ENCODE measurements at places on chromosomes 1 and 21.

GRCh38 chr1:228211531-228212414, 3.9 kb downstream of the OBSCN start:
- DNase-seq, result no peak

GRCh38 chr1:77218477-77219165, 609 bp downstream of the PIGK start:
- DNase-seq, result no peak

DNA sequence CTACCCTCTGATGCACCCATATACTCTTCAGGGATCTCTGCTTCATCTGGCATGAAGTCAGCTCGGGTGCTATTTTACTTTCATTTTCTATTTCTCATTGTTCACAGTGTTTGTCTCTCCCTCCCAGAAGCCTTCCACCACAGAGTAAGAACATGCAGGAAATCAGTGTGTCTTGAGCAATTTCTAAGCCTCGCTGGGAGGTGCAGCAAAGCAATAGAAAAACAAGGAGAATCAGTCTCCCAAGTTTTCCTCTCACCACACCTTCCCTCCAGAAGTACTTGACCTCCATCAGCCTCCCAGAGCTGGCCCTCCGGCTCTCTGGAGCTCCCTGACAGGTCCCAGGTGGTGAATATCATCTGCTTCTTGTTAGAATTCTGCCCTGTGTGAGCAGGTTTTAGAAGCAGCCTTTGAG, 594.7 kb upstream of the CAMK1G start:
- no peak for DNase-seq

- no peak for DNase-seq
Measured at GRCh38 chr1:31659889-31660288, 15.2 kb upstream of the PEF1 start.

DNA sequence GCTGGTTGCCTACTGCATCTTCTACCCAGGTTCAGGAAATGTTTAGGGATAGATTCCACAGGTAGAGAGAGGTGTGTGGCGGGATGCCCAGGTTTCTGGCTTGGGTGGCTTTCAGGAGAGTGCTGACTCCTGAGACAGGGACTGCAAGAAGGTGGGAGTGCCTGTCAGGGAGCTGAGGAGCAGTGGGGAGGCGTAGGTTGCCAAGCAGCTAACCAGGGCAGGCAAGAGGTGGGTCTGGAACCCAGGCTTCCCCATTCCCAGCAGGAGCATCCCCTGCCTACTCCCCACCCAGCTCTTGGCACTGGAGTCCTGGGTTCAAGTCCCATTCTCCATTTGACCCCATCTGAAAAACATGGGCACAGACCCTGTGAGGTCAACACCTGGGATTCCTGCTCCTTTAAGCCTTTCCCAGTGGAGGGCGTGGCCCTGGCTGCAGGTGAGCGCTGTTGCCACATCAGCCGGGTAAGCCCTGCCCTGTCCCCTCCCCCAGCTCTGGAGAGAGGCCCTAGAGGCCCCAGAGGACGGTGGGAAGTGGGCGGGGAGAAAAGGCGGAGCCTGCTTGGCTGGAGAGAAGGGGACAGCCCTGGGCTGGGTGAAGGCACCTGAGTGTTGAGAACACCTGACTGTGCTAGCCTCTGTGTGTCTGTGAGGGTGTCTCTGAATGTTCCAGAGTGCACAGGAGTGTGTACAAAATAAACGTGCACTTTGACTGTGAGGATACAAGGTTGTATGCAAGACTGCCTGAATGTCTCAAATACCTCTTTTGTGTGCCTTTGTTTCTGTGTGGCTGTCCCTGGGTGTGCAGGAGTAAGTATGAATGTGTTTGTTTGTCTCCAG, 14.0 kb upstream of the SYNC start:
- no peak for DNase-seq

DNA sequence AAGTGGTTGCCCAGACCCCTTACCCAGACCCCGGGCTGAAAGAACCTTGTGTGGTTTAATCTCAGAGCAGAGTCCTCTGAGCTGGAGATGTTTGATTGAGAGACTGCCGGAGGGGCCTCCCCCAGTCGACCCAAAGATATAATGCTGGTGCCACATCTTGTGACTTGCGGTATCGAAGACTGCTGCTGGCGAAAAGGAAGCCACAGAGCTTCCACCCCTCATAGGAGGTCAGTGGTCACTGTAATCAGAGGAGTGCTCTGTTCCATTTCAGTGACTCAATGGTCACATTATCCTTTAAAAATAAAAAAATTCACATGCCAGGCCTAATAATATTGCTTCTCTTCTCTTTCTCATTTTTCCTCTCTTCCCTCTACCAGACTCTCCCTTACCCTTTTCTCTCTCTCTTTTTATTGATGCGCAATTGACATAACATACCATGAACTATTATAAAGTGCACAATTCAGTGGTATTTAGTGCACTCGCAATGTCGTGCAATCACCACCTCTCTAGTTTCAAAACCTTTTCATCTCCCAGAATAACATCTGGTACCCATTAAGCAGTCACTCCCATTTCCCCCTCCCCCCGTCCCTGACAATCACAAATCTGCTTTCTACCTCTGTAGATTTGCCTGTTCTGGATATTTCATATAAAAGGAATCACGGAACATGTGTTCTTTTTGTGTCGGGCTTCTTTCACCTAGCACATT, 52.6 kb upstream of the LYST start:
- DNase-seq, result no peak

- no peak for DNase-seq
Measured at GRCh38 chr1:56429288-56429687, 150.1 kb downstream of the PLPP3 start.

DNA sequence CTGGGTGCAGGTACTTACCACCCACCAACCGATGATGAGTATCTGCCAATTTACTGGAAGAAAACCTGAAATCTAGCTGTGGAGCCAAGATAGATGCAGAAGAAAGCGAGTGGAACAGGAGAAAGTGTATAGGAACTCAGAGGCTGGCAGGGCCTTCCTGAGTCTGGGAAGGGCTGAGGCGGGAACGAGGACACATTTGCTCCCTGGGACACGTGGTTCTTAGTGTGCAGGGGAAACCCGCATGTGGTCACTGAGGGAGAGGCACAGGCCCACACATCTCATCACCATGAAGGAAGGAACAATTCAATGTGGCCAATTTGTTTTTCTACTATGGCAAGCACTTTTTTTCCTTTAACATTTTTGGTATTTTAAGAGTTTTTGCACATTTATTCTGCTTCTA, 8.2 kb downstream of the RYR2 start:
- DNase-seq, result no peak

DNA sequence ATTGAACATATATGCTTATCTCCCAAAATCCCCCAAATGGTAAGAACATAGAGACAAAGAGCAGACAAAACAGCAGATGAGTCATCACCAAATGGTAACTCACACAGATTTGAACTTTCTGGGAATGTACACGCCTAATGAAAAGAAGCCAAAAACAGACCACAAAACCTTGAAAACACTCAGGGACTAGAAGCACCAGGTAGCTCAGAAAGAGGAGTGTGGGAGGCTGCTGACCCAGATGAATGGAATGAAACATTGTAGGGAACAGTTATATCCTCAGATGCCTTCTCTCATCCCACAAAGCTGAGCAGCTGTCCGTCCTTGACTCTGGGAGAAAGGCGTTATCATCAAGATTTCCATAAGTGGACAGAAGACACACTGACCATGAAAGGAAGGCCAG, 307.0 kb upstream of the USP25 start:
- DNase-seq, result no peak

DNA sequence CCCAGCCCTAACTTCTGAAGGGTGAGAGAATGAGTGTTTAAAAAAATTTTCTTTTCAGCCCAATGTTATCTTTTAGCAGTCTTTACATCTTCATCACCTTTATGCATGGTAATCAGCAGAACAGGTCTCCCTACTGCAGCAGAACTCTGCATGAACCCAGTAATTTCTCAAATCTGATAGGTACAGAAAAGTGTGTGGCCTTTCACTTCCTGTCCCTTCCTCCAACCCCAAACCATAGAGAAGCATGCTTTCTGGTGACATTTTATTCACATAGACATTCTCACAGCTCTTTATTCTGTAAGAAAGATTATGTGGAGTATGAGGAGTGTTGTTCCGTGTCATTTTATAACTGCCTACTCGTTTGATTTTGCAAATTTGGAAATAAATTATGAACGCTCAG, 68.6 kb downstream of the RPAP2 start:
- no peak for DNase-seq

- DNase-seq, result no peak
Measured at GRCh38 chr1:245770156-245770555, 615.4 kb downstream of the KIF26B start.

GRCh38 chr1:31760471-31761470, 3.4 kb downstream of the ADGRB2 start:
- no peak for DNase-seq

GRCh38 chr1:110069404-110070281, 829 bp downstream of the ALX3 start:
- DNase-seq, result no peak

DNA sequence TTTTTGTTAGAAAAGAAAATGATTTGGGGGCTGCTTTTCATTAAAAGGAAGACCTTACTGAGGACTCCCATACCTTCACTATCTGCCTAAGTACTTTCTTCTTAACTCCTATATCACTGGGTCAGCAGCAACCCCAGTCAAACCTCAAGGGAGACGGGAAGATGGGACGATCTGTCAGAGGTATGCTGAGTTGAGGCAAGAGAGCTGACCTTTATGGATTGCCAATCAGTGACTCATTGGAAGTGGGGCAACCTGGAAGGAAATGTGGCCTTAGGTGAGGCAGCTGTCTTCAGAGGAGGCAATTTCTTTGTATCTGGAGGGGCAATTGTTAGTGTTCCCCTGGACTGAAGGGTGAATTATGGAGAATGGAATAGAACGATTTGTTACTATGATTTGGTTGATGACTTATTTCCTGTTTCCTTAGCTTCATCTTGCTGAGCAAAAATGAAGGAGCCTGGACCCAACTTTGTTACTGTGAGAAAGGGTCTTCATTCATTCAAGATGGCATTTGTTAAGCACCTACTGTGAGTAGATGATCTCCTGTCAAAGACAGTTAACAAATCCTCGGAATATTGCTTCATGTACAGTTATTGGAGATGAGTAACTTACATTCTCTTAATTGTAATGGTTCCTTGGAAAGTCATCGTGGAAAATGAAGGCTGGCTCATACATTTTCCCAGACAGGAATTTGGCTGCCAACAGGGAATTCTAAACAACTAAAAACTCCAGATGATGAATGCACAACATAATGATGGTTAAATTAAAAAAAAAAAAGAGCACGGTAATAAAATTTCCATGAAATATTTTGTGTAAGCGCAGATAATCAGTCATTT, 134.7 kb upstream of the KCNJ15 start:
- DNase-seq, result no peak

GRCh38 chr1:54016343-54017282, 1.4 kb downstream of the LDLRAD1 start:
- no peak for DNase-seq

- no peak for DNase-seq
Measured at GRCh38 chr1:25780318-25781129, 19.5 kb upstream of the SELENON start.

- no peak for DNase-seq
Measured at GRCh38 chr1:59986516-59987310, 60.1 kb upstream of the CYP2J2 start.

GRCh38 chr1:63189677-63190076, 132.7 kb upstream of the FOXD3 start:
- no peak for DNase-seq

GRCh38 chr1:21663248-21663950, 5.8 kb downstream of the RAP1GAP start:
- DNase-seq, result no peak

DNA sequence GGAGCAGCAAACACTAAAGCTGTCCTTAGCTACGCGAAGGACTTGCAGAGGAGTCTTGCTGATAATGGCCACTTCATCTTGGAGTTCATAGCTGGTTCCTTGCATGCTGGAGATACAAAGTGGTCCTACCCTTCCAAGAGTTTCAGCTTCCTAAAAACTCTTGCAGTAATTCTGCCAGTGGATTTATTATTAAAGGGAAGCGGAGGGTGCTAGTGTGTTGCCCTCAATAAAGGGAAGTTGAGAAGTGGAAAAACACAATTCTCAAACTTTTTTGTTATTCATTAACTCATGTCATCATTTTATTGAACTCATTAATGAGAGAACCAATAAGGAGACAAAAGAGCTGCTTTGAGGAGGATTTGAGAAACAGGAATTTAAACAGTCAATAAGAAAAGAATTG, 6.5 kb upstream of the HAPLN2 start:
- no peak for DNase-seq

DNA sequence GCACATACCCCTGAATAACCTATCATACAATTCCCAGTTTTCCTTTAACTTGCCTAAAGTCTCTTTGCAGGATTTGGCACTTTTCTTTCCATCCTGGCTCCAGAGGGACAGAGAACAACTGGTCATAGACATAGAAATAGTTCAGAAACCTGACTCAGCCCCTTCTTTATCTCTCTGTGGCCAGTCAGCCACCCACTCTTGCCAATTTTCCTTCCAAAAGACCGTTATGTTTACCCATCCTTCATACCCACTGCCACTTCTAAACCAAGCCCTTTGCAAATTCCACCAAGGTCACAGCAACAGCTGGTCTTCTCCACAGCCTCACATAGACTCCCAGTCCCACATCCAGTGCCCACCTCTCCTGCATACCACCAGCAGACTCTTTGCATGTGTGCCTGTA, 127.2 kb upstream of the FGGY start:
- no peak for DNase-seq

- no peak for DNase-seq
Measured at GRCh38 chr21:14982336-14982735, 82.5 kb downstream of the NRIP1 start.

GRCh38 chr1:160672789-160673695, 26.2 kb upstream of the SLAMF1 start:
- no peak for DNase-seq

GRCh38 chr1:60041783-60042182, 31.8 kb downstream of the C1orf87 start:
- DNase-seq, result no peak
